Stimulated activated CD8-positive, alpha-beta memory T cell treated with anti-CD3 and anti-CD28 coated beads, Interleukin-7, amount 100 ng/mL, for 1 hour (primary cell): ENCODE measurements at places on chromosomes 6 and 20.

GRCh38 chr6:5992551-5993225 lies 14.0 kb downstream of the NRN1 start:
- DNase-seq, result no peak

- no peak for DNase-seq
Observed at GRCh38 chr6:140909156-140909555, 1223.6 kb upstream of the GJE1 start.

DNA sequence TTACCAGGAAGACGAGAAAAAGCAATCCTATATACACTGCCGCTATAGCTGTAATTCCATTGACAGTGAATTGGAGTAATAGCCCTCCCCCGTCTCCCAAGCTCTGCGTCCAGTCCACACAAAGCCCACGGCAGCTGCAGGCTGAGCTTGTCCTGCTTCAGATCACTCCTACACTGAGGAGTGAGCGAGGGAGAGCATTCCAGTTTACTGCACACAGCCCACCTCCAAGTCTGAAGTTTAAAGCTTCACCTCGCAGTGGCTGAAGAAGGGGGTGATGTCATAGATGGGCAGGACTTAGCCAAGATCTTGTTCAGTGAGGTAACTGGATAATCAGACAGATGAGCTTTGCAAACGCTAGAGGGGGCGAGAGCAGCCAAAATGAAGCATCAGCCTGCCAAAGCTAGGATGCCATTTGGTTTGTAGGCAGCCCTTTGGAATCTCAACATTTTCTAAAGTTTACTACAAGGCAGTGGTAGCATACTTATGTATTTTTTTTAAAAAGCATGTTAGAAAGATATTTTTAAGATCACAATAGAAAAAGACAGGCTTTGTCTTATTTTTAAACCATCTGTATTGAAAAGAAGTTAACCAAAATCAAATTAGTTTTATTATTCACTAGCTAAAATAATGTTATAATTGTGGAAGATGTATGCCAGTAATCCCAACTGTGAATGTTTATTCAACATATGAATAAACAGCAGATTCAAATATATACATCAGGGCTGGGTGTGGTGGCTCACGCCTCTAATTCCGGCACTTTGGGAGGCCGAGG lies at the start of gene FLRT3:
TSS of gene FLRT3 (minus strand) at position 213 of the 772 bp plus-strand sequence. CDS start 10,106 bp downstream, outside the sequence.
- DNase-seq, result no peak

GRCh38 chr20:57437672-57438330 lies 46.6 kb downstream of the RBM38 start:
- DNase-seq, result no peak

DNA sequence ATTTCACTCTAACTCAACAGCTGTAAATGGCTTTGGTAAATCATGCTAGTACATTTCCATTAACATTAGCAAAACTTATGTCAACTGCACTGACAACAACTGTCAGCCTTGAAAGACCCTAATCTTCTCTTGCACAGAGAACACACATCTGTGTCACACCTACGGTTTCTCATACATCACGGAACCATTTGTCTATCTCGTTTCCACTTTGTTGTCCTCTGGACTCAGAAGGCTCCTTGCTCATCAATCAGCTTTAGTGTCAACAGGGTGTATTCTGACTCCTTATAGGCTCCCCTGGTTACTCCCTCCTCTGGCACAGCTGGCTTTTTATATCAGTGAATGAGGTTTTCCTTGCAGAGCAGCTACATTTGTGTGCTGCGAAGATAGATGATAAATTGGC lies 49.3 kb downstream of the CD83 start:
- DNase-seq, result no peak

DNA sequence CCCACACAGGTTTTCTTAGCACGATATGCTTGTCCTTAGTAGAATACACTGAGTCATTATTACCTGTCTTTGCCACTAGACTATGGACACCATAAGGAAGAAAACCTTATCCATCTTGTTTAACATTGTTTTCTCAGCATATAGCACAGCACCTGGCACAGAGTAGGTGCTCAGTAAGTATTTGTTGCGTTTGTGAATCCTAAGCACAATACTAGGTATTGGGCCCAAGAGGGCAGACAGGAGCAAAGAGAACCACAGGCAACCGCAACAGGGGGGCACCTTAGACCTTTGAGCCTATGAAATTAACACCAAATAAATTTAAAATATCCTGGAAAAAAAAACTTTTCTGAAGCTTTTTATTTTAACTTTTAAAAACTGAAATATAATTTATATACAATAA lies 3.7 kb upstream of the NCOA6 start:
- DNase-seq, result no peak

DNA sequence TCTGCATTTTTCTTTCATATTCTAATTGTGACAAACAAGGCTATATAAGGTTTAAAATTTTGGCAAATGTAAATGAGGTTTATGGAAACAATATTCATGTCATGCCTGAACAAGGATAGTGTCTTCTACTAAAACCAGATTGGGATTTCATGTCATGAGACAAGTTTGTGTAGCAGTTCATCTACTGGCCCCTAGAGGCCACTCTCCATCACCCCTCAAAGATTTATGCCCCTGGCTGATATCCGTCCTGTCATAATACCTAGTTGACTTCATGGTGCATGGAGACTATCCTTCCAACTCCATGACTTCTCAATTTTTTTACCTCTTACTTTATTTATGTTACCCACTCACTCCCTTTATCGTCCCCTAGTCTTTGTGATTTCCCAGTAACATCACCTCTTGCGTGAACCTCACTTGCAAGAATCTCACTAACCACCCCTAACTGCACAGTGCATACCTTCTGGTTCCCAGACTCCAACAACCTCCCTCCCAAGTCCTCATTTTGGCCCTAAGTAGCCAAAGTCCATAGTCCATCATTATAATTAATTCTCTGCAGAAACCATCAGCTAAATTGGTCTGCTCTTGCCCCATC lies 179.8 kb downstream of the TASP1 start:
- DNase-seq, result no peak

GRCh38 chr6:17015144-17015543 lies 86.7 kb upstream of the STMND1 start:
- no peak for DNase-seq

DNA sequence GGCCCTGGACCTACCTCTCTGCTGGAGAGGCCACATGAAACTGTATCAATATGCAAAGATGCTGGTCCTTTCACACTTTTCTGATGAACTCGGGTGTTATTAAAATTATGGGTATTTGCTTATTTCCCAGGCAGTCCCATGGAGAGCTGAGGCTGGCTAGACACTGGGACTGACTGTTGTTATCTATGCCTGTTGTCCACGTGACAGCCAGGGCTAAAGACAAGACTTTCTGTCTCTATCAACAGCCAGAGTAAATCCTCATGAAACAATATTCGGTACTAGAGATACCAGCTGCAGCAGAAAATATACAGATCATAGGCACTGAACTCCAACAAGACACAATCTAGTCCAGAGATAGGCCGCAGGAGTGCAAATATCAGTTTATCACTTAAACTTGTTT lies 236.4 kb downstream of the FOXA2 start:
- no peak for DNase-seq

- no peak for DNase-seq
Observed at GRCh38 chr20:50312002-50312681, 121.5 kb downstream of the CEBPB start.

DNA sequence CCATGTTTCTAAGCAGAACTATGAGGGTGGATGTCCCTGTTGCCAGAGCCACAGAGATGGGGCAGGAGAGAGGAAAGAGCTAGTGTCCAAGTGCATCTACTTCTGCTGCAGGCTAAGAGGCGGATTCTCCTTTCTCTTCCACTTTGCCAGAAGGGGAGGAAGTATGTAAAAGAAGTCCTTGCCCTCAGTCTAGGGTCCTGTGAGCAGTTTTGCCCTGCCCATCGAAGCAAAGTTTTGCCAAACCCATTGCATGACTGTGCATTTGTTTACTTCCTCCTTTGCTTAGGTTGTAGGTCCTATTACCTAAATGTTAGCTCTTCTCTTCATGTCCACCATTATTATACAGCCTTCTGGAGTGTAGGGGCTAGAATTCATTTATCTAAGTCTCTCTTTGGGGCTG lies 106.2 kb upstream of the ARMC2 start:
- DNase-seq, result no peak

DNA sequence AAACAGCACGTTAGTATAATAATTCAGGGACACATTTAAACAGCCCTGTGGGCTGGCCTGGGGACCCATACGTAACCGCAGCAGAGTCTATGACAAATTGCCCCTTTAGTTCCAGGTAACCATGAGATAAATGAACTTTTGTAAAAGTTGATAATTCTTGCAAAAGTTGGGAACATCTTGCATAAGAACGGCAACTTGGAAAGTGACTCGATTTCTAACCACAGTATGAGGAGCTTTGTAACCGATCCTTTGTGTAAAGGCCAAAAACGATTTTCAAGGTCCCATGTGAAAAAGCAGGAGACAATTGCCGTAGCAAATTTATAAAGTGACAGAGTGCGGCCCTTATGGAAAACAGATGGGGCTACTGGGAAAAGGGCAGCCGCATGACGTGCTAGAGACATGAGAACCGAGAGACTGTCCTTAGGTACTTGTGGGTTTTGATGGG lies 81.6 kb downstream of the PSMG4 start:
- no peak for DNase-seq

- no peak for DNase-seq
Observed at GRCh38 chr6:82978362-82978945, 87.2 kb downstream of the UBE3D start.

DNA sequence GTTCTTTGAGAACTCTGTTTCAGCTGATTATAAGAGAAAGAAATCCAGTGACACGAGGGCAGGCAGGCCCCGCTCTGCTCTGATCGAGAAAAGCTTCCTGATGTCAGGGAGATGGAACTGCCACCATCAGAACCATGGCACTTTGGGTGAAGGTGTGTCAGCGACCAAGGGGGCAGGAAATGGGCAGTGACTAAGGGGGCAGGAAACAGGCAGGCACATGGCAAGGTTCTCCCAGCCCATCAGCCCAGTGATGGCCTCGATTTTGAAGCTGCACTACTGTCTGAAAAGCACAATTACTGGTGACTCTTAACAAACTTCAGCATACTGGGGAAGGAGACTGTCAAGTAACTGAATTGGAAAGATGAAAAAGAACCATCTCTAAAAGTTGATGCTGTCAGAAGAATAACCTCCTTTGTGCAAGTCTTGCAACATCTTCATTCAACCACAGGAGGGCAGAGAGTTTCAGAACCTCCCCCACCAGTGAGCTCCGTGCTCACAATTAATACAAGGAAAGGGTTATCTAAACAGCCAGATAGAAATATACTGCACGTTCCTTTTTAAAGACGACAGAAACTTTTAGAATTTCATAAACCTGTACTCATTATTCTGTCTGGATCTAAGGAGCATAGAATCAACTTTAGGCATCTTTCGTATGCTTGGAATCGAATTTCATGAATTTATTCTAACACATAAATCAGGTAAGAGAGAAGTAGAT lies 39.1 kb downstream of the TMX4 start:
- DNase-seq, result no peak

DNA sequence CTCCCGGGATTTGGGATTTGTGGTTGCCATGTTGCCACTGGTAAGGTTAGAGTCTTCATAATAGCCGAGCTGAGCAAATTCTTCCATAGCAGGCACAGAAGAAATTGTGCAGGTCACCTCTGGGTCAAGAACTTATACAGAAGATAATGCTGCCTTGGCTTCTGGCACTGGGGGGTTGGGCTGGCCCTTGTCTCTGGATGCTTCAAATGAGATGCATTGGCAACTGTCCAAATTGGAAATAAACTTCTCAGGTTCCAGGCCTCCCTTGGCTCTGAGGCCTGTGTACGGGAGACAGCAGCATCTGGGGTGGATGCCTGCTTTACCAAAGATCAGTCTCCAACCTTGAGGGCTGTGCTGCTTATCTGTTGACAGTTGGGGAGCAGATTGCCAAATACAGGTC lies 26.2 kb downstream of the MYO6 start:
- no peak for DNase-seq

- DNase-seq, result no peak
Observed at GRCh38 chr20:47730744-47731143, 54.5 kb downstream of the SULF2 start.

DNA sequence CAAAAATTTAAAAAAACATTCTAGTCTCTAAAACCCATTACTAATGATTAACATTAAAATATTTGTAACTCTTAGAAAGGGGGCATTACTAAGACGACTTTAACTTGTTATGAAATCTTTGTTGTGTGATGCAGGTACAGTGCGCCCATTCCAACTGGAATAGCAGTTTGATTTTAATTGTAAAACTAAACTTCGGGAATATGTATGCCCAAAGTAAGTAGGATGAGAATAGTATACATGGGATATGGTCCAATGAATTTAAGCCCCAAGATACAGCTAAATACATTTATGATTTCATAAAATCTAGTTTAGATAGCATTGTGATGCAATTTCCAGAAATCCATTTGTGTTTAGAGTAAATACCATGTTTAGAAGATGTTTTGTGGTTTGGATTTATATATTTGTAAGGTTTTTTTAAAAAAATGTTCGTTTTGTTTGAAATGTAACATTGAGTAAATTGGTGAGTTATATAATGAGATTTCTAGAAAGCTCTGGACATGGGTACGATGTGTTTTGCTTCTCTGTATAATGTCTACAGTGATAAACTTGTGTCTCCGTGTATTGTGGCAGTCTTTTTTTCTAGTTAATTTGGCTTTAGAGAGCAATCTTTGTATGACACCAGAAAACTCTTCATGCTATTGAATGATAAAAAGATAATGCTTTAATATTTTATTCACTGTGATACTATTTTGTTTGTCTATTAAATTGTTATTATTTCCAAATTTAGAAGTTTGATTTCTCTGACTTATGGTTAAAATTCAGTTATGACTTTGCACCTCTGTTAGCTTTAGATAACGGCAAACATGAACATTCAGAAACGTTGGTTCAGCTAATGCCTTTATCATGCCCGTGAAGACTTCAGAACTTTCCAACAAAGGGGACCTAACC lies 54.8 kb downstream of the RNF182 start:
- DNase-seq, result no peak

GRCh38 chr20:44701118-44701857 lies 13.9 kb upstream of the CCN5 start:
- no peak for DNase-seq
